ENCODE measurements at places on chromosomes 16 and 17.

DNA sequence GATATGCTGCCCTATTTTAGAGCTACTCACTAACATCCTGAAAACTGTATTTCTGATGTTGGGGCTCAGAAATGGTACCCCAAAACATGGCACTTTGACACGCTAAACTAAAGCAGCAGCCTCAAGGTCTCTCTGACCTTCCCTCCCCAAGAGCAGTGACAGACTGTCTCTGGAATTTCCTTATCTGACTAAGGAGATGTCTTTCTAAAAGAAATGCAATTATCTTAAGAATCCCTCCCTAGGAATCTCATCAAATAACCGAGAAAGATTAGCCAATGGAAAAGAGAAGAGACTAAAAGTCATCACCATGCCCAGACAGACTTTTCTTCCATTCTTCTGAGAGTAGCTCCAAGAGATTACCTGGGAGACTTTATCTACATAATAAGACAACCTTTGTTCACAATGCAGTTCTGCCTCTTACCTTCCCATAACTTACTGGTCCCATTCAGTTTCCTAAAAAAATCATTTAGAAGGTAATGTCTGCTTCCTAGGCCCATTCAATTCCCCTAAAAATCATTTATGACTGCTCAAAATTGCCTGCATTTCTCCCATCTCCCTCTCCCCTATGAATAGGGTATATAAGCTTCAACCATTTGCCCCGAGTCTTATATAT is 123.9 kb downstream of the CPPED1 start:
- no peak for DNase-seq

- no peak for DNase-seq
Measured at GRCh38 chr17:59802160-59802559, 90.6 kb downstream of the TUBD1 start.

GRCh38 chr16:88345721-88346560 is 36.8 kb upstream of the ZNF469 start:
- no peak for DNase-seq

- no peak for DNase-seq
Measured at GRCh38 chr16:77637940-77638339, 84.4 kb upstream of the NUDT7 start.

- no peak for DNase-seq
Measured at GRCh38 chr17:66923886-66924285, 40.6 kb upstream of the CACNG4 start.

GRCh38 chr16:67928147-67928546 is 3.5 kb downstream of the CTRL start:
- DNase-seq: no peak

DNA sequence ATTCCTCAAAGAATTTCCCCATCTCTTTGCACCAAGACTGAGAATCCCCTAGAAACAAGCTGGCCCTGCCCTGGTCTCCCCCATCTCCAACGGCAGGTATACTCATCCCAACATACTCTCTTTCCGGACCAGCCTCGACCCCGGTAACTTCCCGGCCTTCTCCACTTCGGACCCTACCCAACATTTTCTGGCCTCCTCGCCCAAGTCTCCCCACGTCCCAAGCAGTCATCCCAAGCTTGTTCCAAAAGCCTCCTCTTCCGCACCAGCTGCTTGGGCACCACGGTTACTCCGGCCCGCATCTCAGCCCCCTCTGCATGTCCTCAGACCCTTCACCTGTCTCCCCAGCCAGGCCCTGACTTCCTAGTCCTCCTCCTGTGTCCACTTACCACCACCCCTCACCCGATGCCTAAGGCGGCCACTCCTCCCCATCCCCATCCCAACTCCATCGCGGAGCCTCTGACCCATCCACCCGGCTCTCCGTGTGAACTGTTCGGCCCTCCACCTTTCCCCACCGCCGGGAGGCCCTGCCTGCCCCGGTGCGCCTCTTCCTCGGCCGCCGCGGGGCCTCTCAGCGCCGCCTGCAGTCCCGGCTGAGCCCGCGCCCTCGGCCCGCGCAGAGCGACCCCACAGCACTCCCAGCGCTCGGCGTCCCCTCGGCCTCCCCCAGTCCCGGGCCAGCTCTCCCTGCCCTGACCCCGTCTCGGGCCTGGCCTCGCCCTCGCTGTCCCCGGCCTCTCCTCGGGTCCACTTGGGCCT is 994 bp downstream of the PITPNA start:
- DNase-seq: no peak

DNA sequence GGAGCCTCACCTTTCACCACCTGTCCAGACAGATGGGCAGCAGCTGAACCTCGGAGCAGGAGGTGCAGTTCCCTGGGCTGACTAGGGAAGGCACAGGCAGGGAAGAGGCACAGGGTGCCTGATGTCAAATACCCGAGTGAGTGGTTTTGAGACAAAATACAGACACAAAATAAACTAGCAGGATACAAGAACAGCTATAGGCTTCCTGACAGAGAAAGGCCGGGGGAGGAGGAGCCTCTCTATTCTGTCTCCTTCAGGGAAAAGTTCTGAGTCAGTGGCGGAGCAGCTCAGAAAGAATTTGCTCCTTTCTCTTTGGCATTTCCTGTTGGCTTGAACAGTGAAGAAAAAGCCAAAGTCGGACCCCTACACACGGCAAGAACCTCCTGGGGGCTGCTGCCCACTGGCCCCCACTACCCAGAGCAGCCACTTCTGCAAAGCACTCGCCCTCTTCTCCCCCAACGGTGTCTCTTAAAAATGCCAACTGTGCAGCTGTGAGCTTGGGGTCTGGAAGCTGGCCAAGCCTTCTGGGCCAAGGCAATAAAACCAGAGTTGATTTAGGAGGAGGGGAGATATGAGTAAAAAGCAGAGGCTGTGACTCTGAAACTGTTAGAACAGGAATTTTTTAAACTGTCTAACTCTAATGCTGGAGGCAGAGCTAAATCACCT is 14.4 kb upstream of the FAAP100 start:
- DNase-seq: peak; percentile 82

DNA sequence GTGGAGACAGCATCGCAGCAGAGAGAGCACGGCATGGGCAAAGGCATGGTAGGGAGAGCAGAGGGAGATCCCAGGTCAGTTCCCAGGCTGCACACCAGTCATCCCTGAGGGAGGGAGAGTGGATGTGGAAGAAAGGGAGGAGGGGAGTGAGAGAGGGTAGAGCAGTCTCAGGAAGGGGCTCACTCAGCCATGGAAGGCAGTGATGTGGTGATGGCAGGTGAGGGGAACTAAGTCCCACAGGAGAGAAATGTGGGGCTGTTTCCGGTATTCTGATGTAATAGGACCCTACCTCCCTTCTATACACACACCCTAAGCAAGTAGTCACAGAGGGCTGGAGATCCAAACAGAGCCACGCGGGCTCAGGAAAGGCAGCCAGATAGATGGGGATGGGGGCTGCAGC is 500.3 kb upstream of the CDH11 start:
- DNase-seq: no peak

DNA sequence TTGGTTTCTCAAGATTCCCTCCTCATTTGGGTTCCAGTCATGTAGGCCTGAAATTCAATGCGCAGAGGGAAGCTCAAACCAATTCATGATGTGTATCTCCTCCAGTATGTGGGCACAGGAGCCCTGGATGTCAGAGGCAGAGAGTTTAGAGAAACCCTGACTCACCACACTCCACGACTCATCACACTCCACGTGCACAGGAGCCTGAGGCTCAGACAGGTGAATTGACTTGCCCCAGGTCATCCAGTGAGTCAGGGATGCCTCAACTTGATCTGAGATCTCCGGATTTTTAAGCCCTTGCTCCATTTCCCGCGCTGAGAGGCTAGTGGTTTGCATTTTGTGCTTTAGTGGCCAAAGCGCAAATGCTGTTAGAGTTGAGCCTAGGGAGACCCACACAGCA is 183.9 kb downstream of the HAPSTR1 start:
- no peak for DNase-seq

DNA sequence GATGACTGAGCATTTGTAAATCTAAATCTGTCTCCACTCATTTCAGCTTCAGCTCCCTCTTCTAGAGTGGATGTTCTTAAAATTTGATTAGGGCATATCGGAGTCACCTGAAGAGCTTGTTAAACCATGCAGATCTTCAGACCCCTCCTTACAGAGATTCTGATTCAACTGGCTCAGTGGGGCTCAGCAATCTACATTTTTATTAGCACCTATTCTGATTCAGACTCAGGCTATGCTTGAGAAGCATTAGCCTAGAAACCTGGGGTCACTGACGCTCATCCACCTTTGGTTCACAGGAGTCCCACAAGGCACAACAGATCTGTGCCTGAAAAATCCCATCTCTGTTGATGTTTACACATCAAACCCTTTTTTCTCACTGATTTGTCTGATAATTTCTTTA is 365.6 kb downstream of the GRIN2A start:
- no peak for DNase-seq

GRCh38 chr17:7221278-7222092 is 1.7 kb downstream of the ACADVL start:
- no peak for DNase-seq

DNA sequence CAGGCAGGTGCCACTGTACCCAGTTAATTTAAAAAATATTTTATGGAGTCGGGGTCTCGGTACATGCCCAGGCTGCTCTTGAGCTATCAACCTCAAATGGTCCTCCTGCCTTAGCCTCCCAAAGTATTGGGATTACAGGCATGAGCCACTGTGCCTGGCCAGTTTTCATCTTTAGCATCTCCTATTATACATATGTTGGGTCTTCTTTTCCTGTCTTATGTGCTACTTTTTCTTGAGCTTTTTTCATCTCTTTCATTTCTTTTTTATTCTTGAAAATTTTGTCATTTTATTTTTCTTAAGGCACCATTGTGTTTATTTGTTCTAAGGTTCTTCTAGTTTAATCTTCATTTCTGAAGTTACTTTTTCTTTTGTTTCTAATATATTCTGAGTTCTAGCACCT is 20.7 kb downstream of the BANP start:
- no peak for DNase-seq

- no peak for DNase-seq
Measured at GRCh38 chr16:84348386-84348888, 19.9 kb upstream of the ATP2C2 start.

- DNase-seq: no peak
Measured at GRCh38 chr17:37039269-37039668, 90.5 kb downstream of the AATF start.

DNA sequence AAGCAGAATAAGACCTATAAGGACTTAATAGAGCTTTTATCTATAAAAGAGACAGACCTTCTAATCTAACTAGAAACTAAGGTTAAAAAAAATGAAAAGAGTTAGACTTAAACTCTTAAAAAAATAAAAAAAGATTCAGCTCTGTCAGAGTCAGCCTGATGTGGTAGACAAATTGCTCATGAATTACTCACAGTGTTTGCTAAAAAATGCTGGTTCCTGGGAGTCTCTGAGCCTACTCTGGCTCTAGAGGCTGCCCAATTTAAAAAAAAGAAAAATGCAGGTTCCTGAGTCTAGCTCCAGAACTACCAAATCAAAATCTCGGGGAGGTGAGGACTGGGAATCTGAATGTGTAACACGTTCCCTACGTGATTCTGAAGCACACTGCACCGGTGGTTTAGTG is 18.1 kb downstream of the SOST start:
- no peak for DNase-seq

- DNase-seq: no peak
Measured at GRCh38 chr17:40283662-40284061, 4.0 kb upstream of the CDC6 start.

DNA sequence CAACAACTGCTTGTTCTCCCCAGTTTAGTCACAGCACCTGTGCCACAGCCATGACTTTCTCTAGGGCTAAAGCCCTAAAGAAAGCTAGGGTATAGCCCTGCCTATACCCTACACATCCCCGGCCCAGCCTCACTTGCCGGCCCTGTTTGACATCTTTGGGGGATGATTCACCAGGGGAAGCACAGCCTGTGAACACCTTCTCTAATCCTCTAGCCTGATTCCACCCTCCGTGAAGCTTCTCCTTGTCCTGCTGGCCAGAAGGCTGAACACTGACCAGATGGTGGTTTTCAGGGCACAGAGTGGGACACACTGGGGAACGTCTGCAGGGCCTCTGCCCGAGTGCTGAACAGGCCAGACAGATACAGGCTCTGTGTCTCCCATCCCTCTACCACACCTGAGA is 6.0 kb downstream of the CLEC16A start:
- DNase-seq: no peak

GRCh38 chr16:87895641-87896141 is 26.4 kb upstream of the SLC7A5 start:
- no peak for DNase-seq

- DNase-seq: no peak
Measured at GRCh38 chr17:9035249-9035648, 13.9 kb downstream of the NTN1 start.

DNA sequence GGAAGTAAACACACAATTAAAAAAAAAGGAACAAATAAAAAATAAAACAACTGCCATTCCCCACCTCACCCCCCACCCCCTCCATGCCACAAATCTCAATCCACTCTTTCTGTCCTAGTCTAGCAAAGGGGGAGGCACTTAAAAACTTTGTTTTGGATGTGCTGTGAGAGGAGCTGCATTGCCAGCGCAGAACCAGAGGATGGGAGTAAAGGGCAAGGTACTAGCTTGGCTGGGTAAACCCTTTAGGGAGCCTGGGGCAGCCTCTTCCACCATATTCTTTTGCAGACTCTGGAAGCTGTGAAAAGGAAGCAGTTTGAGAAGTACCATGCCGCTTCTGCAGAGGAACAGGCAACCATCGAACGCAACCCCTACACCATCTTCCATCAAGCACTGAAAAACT is 1.4 kb downstream of the MRPS7 start:
- no peak for DNase-seq

GRCh38 chr17:73166731-73167581 is 2.1 kb downstream of the SSTR2 start:
- DNase-seq: no peak

DNA sequence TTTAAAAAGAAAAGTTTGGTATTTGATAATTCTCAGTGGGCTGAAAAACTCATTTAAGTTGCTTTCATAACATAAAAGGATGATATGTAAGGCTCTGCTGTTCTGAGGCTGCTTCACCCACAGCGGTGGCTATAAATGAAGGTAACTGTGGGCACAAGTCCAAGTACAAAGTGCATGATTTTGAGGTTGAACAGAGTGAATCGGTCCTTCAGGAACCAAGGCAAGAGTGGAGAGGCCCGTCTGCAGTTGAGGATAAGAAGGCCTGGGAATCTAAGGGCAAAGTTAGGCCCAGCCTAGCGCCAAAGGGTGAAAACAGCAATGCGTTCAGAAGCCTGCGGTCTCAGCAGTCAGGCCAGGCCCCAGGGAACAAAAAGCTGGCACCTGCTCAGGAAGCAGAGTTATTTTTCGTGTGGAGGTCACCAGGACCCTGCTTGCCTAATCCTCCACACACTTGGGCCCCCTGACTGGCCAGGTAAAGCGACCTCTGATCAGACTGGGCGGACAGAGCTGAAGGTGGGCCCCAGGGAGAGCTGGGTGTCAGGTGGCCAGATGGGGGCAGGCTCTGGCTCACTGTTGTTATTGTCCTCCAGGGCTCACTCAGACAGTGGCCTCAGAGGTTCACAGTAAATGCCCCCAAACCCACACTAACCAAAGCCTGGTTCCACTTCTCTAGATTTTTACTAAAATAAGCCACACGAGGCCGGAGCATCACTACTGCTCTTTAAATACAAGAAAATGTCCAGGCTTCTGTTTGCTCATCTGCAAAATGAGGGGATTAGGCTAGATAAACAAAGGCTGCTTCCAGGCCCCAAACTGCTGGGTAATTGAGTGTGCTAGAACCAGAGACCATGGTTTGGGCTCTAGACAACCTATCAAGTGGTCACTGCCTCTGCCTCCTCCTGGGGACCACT is 46.5 kb downstream of the TEX2 start:
- peak; percentile 21 for DNase-seq
